ENCODE measurements at places on chromosomes 1 and 21.

DNA sequence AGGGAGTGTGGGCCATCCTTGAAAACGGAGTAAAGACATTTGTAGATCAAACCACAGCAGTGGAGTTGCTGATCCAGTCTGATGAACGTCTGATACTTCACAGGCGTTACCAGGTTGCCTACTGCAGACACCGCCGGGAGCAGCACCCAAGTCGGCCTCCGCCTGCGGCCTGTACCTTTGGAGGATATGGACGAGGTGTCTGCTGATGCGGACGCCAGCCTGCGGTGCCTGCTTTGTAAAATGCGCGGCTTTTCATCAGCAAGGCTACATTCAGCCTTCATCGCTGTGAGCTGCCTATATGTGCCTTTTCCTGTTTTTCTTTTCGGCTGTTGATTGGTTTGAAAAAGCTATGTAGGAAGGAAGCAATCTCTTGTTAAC, 16.0 kb downstream of the SLX9 start:
- DNase-seq, result no peak

DNA sequence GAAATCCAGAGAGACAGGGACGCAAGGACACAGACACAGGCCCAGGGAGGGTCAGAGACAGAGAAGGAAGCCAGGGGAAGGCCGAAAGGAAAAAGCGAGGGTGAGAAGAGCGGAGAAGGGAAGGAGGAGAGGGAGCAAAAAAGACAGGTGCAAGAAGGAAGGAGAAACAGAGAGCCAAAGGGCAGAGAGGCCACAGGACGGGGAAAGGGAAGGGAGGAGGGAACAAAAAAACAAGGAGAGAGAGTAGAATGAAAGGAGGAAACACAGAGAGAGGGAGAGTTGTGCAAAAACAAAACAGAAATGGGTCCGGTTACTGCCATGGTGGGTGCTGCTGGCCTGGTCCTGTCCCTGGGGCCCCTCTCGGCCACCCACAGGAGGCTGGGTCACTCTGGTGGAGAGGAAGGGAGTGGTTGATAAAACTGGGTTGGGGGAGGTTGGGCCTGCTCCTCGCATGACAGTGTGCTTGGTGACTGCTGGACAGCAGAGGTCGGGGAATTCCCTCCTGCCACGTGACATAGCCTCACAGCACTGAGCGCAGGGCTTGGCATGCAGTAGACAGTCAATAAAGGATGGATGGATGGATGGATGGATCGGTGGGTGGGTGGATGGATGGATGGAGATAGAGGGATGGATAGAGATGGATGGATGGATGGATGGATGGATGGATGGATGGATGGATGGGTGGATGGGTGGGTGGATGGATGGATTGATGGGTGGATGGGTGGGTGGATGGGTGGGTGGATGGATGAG, 64.8 kb downstream of the RAP1GAP start:
- no peak for DNase-seq

DNA sequence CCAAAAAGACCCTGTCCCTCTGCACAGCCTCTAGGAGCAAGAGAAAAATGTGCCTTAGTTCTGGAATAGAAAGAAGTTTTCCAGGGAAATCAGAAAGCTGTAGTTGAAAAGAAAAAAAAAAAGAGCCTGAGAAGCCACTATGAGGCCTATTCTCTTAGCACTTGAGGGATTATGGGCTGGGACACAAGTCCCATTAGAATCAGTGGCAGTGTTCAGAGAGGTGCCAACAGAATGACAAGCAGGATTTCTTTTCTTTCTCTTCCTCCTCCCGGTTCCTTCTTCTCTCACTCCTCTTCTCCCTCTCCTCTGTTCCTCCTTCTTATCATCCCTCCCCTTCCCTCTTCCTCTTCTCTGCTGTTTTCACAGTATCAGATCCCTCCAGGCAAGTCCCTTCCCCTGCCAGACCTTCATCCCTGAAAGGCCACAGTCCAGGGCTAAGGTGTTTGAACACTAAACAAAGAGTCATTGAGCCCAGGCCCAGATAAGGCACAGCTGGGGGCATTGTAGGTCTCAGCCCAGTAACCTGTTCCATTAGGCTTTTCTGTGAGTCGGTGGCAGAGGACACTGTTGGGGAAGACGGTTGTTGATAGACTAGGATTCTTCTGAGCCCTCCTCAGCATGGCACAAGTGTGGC, 64.7 kb upstream of the LPGAT1 start:
- no peak for DNase-seq

- DNase-seq, result peak; percentile 16
Measured at GRCh38 chr1:1435106-1435903, at the start of gene VWA1. Gene VWA1, plus strand, starts transcription at chr1:1435690. Its CDS starts 59 bp downstream, at chr1:1435749.

- no peak for DNase-seq
Measured at GRCh38 chr1:204703268-204703664, 17.7 kb upstream of the LRRN2 start.

DNA sequence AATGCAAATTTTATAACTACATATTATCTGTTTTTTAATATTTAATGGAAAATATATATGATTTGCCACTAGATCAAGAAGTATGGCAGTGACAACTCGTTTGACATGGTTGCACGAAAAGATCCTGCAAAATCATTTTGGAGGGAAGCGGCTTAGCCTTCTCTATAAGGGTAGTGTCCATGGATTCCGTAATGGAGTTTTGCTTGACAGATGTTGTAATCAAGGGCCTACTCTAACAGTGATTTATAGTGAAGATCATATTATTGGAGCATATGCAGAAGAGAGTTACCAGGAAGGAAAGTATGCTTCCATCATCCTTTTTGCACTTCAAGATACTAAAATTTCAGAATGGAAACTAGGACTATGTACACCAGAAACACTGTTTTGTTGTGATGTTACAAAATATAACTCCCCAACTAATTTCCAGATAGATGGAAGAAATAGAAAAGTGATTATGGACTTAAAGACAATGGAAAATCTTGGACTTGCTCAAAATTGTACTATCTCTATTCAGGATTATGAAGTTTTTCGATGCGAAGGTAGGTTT, 556 bp downstream of the IFI44 start:
- DNase-seq, result no peak

GRCh38 chr1:41840592-41841246, 78.0 kb downstream of the HIVEP3 start:
- DNase-seq, result no peak

DNA sequence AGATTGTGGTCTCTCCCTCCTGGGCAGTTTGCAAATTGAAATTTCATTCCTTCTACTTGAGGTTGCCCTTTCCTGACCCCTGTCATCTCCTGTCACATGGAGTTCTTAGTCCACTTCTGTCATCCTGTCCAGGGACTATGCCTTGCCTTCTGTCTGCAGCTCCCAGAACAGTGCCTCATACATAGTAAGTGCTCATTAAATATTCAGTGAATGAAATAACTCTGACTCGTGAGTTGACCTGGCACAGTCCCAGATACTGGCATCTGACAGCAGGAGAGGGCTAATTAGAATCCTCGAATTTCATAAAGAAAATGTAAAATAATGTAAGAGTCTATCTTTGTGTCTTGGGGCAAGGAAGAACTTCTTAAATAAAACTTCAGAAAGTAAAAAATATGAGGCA, 50.8 kb downstream of the CNIH3 start:
- no peak for DNase-seq

DNA sequence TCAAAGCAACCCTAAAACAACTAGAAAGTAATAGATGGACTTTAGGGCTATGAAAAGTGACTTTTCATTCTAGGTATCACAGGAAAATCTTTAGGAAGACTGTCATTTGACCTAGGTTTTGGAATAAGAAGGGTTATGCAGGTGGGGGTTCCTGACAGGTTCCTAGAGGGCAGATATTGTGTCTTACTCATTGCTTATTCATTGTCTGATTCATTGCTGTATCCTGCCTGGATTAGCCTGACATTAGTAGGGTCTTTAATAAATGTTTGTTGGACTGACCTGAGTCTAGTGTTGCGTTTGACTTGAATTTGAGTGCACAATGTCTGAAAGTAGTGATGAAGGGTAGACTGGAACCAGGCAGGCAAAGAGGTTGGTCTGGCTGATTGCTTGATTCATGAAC, 6.0 kb downstream of the FNBP1L start:
- DNase-seq, result no peak

DNA sequence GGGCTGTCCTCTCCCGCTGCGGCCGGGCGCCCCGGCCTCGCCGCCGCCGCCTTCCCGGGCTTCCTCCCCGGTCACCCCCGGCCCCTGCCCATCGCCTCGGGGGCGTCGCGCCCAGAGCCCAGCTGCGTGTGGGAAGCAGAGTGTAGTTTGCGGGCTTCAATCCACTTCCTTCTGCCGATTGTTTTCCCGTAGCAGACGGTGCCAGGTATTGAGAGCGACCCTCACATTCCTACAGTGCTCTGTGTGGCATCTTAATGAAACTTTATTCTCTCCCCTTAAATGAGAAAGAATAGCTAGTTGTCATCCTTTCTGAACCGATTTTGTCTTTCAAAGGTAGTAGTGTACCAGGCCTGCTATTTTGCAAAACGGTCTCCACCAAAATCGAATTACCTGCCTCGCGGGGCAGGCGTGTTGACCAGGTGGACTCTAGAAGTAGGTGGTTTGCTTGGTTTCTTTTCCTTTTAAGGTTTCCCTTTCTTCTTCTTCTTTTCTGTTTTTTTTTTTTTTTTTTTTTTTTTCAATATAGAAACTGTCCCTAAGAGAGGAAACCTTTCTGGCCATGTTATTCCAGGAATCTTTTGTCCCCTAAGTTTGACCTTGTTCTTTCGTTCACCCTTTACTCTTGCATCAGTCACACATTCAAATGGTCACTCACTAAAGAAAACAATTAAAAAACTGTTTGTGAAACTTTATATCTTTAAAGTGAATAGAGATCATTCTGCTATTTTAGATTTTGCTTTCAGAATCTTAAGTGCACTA, 881 bp downstream of the USP25 start:
- no peak for DNase-seq

- DNase-seq, result no peak
Measured at GRCh38 chr21:27168084-27168483, 201.2 kb upstream of the ADAMTS5 start.

- DNase-seq, result no peak
Measured at GRCh38 chr1:97898948-97899347, 21.9 kb downstream of the DPYD start.

DNA sequence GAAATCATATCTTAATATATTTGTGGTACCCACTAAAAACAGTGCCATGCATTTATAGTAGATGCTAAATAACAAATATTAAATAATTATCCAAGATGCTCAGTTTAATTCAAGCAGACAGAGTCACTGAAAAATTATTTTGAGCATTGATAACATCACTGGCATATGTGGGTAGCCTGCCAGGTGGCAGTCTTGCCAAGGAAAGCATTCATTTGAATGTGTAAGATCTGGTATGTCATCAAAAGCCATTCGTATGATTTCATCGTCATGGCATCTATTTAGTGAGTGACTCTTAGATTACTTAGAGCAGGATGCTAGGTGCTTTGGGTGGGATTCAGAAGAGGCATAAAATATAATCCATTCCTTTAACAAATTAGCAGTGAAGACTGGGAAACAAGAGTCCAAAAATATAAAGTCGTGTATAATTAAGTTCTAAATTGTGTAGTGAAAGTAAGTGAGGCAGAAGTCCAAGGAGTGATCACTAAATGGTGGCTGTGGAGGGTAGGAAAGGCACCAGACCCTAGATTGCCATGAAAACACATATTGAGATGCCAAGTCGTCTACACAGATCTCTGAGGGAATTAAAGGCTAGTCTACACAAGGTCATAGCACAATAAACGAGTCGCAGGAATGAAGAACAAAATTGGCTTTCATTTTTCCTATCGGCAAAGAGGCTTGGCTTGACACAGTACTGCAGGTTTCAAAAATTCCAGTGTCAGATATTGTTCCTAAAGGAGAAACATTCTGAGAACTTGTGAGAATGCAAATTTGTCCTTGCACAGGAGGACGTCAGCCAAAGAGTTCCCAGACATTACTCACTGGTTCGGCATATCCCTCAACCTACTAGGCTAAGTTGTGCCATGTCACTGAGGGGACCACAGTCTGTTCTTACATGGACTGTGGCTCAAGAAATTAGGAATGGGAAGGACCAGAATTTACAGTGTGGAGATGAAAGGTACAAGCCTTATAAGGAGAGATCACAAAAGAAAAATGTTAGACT, 130.8 kb downstream of the LYPLAL1 start:
- DNase-seq, result no peak

- DNase-seq, result peak; percentile 65
Measured at GRCh38 chr1:93629101-93630059, 52.3 kb downstream of the BCAR3 start.

GRCh38 chr1:225835856-225836255, 25.9 kb downstream of the EPHX1 start:
- DNase-seq, result no peak

DNA sequence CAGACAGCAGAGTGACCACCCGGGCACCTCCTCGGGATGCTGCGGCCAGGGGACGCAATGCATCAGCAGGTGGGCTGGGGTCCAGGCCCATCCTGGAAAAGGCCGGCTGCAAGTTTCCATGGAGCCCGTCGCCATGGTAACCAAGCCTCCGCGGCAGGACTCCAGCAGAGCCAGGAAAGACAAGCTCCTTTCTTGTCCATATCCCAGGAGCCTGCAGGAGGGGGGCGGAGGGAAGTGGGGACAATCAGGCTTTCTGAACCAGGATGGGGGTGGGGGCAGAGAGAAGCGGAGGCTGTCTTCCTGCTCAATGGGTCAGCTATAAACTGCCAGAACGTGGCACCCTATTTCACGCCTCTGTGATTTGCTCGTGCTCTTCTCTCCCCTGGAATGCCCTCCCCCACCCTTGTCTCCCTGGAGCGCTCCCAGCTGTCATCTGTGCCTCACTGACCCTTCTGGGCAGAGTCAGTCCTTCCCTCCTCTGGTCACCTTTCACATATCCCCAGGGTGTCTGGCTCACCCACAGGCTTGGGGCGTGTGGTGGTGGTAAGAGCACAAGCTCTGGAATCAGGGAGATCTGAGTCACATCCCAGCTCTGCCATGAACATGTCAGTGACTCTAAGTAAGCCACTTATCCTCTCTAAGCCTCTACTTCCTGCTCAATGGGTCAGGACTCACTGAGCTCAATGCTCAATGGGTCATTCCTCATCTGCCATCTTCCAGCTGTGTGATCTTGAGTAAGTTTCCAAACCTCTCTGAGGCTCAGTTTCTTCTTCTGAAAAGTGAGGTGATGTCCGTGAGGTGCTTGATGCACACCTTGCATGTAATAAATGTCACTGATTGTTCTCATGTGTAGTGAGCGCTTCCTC, 58.9 kb upstream of the LAPTM5 start:
- peak; percentile 88 for DNase-seq

GRCh38 chr1:156908541-156908940, 11.9 kb upstream of the LRRC71 start:
- no peak for DNase-seq

GRCh38 chr1:99606306-99606705, 39.6 kb upstream of the PALMD start:
- DNase-seq, result no peak

GRCh38 chr1:64950284-64950809, 16.0 kb downstream of the JAK1 start:
- no peak for DNase-seq

DNA sequence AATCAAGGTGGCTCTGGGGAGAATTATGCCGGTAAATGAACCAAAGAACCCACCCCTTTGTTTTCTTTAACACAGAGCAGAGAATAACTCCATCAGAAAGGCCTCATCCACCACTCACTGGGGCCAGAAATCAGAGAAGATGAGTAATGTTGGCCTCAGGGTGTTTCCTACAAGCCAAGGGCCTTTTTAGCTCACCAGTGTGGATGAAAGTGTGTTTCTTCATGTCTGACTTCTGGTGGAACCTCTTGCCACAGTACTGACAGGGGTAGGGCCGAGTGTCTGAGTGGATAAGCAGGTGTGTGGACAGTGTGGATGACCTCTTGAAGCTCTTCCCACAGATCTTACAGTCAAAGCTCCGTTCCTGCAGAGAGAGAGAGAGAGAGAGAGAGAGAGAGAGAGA, 8.3 kb downstream of the GFI1 start:
- DNase-seq, result peak; percentile 27

GRCh38 chr1:101267082-101267481, 30.3 kb downstream of the S1PR1 start:
- DNase-seq, result no peak

GRCh38 chr1:201036188-201036842, 12.8 kb upstream of the KIF21B start:
- DNase-seq, result no peak

Measured in MV-4-11 (cell line).